ENCODE measurements at places on chromosomes 11 and 22.

- DNase-seq: no peak
These were observed 153.9 kb downstream of the CHST1 start for GRCh38 chr11:45511566-45511965.

DNA sequence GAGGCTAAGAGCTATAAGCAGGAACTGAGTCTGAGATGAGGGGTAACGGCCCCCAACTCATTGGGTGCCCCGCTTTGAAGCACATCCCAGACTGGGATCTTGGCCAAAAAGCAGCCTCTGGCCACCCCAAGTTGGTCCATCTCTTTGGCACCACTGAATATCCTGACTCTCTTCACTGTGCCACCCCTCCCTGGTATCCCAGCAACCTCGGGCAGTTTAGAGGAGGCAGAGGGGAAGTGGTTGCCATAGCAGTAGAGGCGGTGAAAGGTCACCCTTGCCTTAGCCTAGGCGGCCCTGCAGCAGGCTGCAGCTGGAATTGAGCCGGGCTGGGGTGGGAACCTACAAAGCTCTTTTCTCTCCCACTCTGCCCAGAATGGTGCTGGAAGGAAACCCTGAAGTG, 1.1 kb downstream of the PELI3 start:
- no peak for DNase-seq

DNA sequence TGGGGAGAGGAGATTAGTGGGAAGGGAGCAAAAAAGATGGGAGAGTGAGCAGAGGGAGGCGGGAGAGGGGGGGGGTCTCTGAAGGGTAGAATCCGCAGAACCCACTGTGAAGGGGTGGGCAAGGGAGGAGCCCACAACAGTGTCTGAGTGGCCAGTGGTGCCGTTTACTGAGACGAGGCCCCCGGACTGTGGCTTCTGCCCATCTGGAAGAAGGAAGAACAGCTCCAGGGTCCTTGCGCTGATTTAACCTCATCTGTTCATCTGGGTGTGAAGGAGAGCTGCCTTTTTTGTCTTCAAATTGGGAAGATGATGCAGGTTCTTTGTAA, 45.7 kb upstream of the ANO1 start:
- no peak for DNase-seq

- no peak for DNase-seq
These were observed 73.5 kb downstream of the COMMD9 start for GRCh38 chr11:36215693-36216060.

DNA sequence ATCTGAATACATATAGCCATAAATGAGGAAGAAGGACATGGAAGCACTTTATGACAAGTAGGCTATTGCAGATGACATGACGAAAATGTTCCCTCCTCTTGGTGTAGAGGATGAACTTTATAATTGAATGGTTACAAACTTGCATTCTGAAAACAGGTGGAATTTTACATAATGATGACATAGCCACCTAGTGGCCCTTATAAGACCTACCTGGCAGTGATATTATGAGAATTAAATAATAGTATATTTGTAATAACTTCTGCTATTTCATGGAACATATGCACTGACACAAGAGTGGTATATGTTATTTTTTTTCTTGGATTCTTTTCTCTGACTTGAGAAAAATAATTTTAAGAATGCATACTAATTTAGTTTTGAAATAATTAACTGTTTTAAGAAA, 22.9 kb downstream of the TRIM22 start:
- DNase-seq: peak; percentile 11
